ENCODE measurements at places on chromosomes 13 and 19. TPM values are rescaled to one million over a fixed set of nuclear protein-coding genes. Genes with fewer than 3 reads are reported as not detected.

DNA sequence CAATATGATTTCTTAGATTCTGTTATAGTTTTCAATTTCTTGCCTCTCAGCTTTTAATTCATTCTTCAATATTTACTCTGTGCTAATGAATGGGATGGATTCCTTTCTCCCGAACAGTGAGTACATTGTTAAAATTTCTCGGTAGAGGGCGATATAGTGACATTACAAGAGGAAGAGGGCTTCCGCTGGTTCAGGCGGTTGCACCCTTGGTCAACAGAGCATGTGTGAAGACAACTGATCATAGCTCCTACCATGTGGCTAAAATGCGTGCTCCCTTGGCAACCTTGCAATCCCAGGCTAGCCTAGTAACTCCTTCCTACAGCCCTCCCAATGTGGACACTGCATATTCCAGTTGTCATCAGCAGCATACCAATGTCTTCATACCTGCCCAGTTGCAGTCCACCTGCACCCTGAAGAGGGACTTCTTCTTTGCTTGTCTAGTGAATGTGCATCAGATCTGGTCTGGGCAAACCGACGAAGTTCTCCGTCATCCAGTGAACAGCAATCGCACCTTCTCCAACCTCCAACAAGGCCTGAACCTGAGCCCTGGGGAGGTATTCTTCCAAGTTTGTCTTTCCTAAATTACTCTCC, 653.0 kb upstream of the GPC6 start:
- DNase-seq = no peak

LMTK3 gene
- polyA plus RNA-seq = 0.09 TPM

NLRP9 gene
- not detected for polyA plus RNA-seq

GRCh38 chr13:33284031-33284430, 1.5 kb downstream of the STARD13 start:
- DNase-seq = no peak

- no peak for DNase-seq
Observed at GRCh38 chr13:26494571-26495195, 62.8 kb upstream of the WASF3 start.

DNA sequence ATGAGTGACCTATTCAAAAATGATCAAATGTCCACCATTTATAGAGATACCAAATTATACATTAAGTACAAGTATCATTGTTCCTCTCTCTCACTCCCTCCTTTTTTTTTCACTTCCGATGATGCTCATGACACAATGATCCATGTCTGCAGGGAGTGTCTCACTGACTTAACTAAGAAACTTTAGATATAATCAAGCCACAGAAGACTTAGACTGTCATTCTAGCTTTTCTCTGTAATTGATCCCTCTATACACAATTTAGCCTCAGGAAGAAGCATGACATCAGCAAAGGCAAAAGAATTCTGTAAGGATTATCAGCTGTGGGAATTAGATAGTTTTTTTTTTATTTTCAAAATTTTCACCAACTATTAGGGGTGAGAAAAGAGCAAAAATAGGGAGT, 734.9 kb upstream of the PCDH9 start:
- no peak for DNase-seq

CBY2 gene
- not detected for polyA plus RNA-seq

DNA sequence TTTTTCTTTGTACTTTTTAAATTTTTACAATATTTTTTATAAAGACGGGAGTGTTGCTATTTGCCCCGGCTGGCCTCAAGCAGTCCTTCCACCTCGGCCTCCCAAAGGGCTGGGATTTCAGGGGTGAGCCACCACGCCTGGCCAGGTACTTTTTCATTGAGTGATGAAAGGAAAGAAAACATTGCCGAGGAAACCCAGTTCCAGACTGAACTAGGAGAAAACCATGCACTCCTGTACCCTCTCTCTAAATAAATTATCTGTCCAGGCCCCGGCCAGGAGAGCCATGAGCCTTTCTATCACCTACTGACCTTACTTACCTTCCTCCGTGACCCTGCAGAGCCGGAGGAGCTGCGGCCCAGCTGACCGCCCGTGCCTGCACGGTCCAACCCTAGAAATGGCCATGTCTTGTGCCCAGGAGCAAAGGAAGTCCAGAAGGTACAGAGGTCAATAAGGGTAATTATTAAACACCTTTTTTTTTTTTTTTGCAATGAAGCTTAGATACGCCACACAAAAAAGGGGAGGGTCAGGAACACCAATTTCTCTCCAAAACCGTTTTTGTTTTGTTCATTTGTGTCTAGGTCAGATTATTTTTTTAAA, at the start of gene SLC7A9:
SLC7A9 (minus strand) TSS at position 399 of the 597 bp plus-strand sequence. CDS start 1,233 bp downstream, outside the sequence.
- DNase-seq = no peak

DNA sequence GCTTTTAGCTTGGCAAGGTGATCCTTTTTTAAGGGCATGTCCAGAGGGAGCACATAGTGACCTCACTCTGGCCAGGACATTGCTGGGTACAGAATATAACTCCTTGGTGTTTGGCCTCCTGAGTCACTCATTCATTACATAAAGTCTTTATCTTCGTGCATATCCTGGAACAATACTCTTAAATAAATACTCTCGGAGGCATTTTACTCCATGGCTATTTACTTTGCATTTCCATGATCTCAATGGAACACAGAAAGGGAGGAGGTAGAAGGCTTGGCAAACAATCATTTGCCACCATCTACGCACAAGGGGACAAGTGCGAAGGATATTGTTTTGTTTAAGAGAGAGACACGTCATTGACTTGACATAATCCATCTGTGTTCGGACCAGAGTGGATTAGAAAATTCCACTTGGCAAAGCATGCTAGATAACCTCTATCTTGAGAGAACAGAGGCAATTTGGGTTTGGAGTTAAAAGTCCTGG, 210.0 kb downstream of the IRS2 start:
- DNase-seq = no peak

ZNF441 gene
- polyA plus RNA-seq = 6.4 TPM

BTBD2 gene
- polyA plus RNA-seq = 83.9 TPM

ATP4B gene
- not detected for polyA plus RNA-seq

GRCh38 chr13:98543378-98544103, 33.4 kb downstream of the STK24 start:
- no peak for DNase-seq

PGLYRP2 gene
- not detected for polyA plus RNA-seq

RASGRP4 gene
- 2.8 TPM for polyA plus RNA-seq

GRCh38 chr19:15248648-15249527, 16.6 kb upstream of the EPHX3 start:
- no peak for DNase-seq

DNA sequence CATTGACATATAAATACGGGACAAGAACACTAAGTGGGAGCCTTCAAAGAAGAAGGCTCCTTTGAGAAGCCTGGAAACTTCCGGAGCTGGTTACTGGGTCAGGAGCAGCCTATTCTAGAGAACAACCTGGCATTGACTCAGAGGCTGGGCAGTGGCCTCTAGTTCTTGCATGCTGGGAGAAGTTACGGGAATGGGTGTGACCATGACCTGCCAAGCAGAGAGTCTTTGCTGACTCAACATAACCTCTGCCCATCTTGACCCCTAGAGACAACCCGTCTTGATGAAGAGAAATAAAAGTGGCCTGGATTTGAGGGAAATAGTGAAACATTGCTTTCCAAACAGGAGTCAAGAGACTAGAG, 21.0 kb downstream of the STARD13 start:
- no peak for DNase-seq

DNA sequence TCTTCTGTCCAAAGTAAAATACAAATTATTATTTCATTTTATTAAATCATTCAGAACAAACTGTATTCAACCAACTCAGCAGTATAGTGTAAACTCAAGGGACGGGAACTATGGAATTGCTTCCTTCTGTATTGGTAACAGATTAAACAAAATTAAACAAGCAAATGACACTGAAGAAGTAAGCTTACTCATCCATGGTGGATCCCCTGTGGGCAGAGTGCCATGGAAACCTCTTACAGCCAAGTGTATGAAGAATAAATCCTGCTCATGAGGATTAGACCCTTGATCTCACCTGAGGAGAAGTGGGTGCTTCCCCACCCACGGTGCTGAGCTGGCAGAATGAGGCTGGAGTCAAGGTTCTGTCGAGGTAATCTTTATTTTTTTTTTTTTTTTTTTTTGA, 18.0 kb upstream of the RFXAP start:
- DNase-seq = no peak

LEUTX gene
- polyA plus RNA-seq = not detected

SIGLEC14 gene
- polyA plus RNA-seq = 1.9 TPM

DNA sequence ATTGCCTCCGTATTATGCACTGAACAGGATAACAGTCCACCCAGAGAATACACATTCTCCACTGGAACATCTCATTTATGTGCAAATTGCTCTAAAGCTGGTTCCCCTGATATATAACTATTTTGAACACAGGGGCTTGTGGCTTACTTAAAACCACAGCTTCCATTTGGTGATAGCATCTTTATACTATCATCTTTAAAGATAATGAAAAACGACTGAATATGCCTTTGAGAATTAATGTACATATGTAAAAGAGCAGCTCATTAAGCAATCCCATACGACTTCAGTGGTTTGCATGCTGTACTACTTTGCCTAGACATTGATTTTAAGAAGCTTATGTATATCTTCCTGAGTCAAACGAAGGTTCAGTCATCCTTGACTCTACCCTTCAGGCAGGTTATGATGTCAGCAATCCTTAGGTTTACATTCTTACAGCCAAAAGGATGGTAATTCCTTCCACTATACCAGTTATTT, 40.8 kb downstream of the BRD4 start:
- DNase-seq = no peak

GRCh38 chr19:4575267-4576015, 16.0 kb upstream of the SEMA6B start:
- peak; percentile 72 for DNase-seq

DNA sequence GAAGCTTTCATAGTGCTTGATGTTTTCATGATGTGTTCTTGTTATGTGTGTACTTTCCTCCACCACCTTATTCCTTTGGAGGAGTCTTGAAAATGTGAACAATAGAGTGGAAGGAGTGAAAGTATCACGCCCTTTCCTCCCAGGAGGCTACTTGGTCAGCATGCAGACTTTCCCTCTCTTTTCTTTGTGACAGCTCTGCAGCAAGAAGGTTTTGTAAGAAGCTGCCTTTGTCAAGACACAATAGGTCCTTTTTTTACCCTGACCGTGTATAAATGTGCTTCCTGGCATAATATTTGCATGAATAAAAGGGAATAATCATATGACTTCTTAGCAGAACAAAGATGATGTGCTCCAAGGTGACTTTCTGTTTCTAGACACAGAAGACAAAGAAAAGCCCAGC, 882.6 kb upstream of the SLITRK5 start:
- no peak for DNase-seq
